Heart right ventricle (tissue), 16 donors: ENCODE measurements at places on chromosomes 5 and 9. TPM values are rescaled to one million over a fixed set of nuclear protein-coding genes. Genes with fewer than 3 reads are reported as not detected.

- DNase-seq = no peak
Measured at GRCh38 chr5:55518831-55519390, 15.9 kb downstream of the PLPP1 start.

The PHF24 gene
- 0.78 TPM for total RNA-seq

- DNase-seq = no peak
Measured at GRCh38 chr9:682633-683508, 158.6 kb upstream of the DMRT1 start.

DNA sequence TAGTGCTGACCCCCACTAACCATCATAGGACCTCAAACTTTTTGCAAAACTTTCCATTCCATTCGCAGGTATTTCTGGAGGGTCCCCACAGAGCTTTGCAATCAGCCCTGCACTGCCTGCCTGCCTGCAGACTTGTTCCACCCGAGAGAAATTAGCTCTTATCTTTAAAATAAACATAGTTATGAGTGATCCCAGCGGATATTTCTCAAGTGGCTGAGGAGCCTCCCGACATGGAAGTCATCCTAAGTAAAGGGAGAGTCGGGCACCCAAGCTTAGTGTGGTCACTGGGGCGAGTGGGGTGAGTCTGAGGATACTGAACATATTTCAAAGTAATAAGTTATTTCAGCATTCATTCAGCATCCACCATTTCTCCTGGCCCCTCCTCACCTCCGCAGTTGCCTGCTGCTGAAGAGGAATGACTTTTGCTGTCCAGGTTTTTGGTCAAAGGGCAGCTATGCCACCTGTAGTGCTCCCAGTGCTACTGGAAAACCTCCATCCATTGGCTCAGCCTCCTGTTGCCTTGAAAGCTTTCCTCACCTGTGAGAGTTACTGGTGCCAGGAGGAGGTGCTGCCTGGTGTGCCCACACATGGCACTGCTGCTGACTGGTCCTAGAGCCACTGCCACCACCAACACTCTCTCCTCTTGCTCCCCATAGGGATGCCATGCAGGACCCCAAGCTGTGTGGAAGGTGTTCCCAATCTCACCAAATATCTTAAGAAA is 89.7 kb upstream of the PCSK1 start:
- DNase-seq = no peak

GRCh38 chr9:3413984-3414383 is 111.8 kb downstream of the RFX3 start:
- no peak for DNase-seq

GRCh38 chr5:137365126-137365865 is 133.8 kb downstream of the SPOCK1 start:
- no peak for DNase-seq

The TSSK1B gene
- not detected for total RNA-seq

- DNase-seq = no peak
Measured at GRCh38 chr5:30968971-30969370, 224.5 kb upstream of the CDH6 start.

DNA sequence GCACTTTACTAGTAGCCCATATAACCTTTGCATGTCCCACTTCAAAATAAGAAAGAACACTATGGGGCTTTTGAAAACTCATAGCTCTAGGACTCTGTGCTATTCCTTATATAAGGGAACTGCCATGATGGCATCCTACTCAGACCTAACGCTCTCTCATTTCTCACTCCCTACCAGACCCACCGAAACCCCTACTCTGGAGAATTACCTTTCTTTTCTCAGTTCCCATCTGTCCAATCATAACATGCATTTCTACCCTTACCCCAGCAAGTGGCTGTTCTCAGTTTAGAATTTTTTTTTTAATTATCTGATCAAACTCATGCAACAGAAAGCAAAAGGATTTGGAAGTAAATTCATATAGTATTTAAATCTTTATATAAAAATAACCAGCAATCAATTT is 27.3 kb downstream of the CARNMT1 start:
- no peak for DNase-seq

DNA sequence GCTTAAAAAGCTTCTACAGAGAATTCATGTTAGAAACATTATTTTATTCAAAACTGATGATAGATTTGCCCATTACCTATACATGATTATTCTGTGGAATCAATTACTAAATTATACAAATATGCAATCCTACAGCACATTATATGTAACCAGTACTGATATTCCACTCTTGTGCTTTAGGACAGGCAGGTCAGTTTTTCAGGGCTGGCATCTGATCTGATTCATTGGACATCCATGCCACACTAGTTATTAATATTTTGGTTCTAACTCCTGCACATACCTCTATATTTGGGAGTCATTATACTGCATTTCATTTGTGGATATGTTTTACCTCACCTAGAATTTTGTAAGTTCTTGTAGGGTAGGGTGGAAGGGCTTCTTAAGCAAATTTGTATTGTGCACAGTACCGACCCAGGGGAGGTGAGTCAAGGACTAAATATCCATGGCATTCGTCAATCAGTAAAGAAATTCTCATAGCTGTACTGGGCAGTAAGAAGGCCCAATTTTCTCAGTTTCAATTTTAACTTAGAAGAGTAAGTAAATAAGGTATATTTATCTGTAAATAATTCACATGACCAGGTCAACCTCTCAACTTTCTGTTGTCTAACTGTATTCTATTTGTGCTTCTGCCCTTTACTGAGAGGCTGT is 33.5 kb downstream of the ELOVL7 start:
- no peak for DNase-seq

DNA sequence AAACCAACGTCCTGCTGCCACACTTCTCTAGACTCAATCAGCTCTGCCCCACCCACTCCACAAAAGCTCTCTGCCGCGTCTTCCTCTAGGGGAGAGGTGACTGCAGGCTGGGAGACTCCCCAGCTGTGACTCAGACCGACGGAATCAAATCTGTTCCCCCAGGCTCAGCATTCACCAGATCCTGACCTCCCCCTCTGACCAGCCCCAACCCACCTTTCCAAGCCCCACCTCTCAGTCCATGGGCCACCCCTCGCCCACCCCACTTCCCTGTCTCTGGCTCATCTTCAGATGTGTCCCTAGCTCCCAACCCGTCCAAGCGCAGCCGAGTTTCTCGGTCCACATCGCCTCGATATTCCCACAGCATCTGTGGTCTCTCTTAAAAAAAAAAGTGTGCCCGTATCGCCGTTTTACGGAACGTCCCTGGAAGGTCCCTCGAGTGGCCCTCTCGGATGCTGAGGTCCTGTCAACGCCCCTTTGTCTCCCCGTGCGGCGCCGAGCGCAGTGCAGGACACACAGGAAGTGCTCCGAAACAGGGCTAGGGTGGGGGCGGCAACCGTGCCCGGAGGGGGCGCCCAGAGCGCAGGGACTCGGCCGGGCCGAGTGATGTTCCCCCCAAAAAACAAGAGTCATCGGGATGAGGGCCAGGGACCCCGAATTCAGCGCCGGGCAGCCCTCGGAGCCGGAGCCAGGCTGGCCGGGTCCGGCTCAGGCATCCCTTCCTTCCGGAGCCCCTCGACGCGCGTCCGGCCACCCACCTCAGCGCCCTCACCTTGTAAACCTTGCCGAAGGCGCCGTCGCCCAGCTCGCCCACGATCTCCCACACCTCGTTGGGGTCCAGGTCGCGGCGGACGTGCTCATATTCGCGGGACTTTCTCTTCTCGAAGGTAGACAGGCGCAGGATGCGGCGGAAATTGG is 649 bp downstream of the STK10 start:
- DNase-seq = peak; percentile 70

The ANKRD34B gene
- total RNA-seq = not detected

- no peak for DNase-seq
Measured at GRCh38 chr5:123176938-123177275, 87.9 kb downstream of the PRDM6 start.

GRCh38 chr5:116454417-116454927 is 120.2 kb downstream of the SEMA6A start:
- no peak for DNase-seq

The MLANA gene
- total RNA-seq = not detected

GRCh38 chr9:97559111-97559514 is 57.6 kb downstream of the TMOD1 start:
- no peak for DNase-seq

- no peak for DNase-seq
Measured at GRCh38 chr9:38061326-38061977, 7.6 kb downstream of the SHB start.

The CAMK2A gene
- 19.2 TPM for total RNA-seq

GRCh38 chr9:83312537-83312936 is 225.7 kb downstream of the FRMD3 start:
- DNase-seq = no peak

GRCh38 chr5:67262206-67262605 is 65.6 kb upstream of the CD180 start:
- no peak for DNase-seq
